ENCODE measurements at places on chromosomes 13 and 19.

GRCh38 chr13:53285896-53286430 is 257.4 kb downstream of the OLFM4 start:
- DNase-seq = no peak

DNA sequence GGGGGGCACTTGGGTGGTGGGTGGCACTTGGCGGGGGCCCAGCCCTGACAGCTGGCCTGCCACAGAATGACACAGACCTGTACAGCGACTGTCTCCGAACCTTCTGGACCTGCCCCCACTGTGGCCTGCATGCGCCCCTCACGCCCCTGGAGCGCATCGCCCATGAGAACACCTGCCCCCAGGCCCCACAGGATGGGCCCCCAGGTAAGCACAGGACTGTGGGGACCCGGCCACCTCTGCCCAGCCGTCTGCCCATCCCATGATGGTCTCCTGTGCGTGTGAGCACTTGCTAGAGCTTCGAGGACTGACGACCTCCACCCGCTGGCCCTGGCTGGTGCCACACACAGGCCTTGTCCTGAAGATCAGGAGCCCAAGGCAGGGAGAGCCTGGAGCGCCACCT is 32.0 kb downstream of the DHX34 start:
- DNase-seq = no peak

DNA sequence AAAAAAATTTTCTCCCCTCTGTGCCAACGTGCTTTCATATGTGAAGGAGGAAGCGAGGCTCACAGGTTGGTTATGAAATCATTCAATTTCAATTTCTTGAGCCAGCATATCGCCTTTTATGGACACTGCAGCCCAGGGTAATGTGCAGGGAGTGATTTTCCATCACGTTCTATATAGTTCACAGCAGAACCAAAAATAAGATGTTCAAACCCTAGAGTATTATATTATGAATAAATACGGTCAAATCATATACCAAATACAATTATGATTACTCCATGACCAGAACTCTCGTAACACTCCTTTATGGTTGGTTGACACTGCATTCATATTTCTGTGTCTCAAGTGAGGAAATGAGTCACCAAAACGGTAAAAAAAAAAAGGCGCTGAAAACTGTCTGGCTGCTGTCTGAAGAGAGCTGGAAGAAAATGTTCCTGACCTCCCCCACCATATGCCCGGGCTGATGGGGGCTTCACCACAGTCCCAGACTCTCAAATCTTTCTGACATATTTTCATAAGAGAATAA is 75.8 kb upstream of the UBAC2 start:
- no peak for DNase-seq

DNA sequence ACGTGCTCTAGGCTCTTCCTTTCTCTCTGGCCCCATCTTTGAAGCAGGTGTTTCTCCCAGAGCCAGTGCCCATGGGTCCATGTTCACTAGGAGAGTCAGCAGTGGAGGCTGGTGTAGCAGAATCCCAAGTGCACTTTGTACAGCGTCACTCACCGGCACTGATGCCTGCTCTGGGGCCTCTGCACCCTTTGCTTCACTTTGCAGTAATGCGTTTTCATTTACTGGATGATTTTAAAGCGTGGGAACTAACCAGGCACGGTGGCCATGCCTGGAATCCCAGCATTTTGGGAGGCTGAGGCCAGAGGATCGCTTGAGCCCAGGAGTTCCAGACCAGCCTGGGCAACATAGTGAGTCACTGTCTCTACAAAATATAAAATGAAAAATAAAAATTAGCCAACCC is 30.7 kb downstream of the SLC25A42 start:
- no peak for DNase-seq

- DNase-seq = no peak
Observed at GRCh38 chr13:63873936-63874335, 2458.3 kb upstream of the PCDH20 start.

- no peak for DNase-seq
Observed at GRCh38 chr13:78087966-78088678, 169.5 kb upstream of the EDNRB start.

- no peak for DNase-seq
Observed at GRCh38 chr19:43437712-43438111, 23.0 kb downstream of the TEX101 start.

DNA sequence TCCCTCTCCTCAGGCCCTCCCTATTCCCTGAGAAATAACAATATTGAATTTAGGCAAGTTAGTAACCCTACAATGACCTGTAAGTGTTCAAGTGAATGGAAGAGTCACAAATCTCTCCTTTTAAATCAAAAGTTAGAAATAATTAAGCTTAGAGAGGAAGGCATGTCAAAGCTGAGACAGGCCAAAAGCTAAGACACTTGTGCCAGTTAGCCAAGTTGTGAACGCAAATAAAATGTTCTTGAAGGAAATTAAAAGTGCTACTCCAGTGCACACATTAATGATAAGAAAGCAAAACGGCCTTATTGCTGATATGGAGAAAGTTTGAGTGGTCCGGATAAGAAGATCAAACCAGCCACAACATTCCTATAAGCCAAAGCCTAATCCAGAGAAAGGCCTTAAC is 120.9 kb downstream of the RBM26 start:
- DNase-seq = no peak

- no peak for DNase-seq
Observed at GRCh38 chr13:78759704-78760103, 100.7 kb upstream of the OBI1 start.

- DNase-seq = no peak
Observed at GRCh38 chr19:4354897-4355296, 11.5 kb downstream of the MPND start.

DNA sequence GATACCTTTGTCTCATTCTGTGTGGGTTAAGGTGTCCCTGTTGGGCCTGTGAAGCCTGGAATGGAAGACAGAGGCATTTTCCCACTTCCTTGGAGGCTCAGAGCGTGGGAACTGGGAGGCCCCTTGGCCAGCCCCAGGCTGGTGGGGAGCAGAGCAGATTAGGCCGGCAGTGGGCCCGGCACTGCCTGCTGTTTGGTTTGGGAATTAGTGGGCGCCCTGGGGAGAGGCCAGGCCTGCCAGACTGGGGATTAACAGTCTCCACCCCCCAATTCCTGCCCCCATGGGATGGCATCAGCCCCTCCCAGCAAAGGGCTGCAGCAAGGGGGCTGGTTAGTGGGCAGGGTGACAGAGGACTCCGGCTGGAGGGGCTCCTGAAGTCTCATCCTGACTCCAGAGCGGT is 3.1 kb upstream of the BEST2 start:
- DNase-seq = no peak

GRCh38 chr13:112392719-112393118 is 16.6 kb downstream of the SPACA7 start:
- no peak for DNase-seq

- no peak for DNase-seq
Observed at GRCh38 chr13:23744315-23744714, 144.9 kb downstream of the MIPEP start.

GRCh38 chr13:31875134-31875533 is 135.8 kb downstream of the RXFP2 start:
- no peak for DNase-seq

DNA sequence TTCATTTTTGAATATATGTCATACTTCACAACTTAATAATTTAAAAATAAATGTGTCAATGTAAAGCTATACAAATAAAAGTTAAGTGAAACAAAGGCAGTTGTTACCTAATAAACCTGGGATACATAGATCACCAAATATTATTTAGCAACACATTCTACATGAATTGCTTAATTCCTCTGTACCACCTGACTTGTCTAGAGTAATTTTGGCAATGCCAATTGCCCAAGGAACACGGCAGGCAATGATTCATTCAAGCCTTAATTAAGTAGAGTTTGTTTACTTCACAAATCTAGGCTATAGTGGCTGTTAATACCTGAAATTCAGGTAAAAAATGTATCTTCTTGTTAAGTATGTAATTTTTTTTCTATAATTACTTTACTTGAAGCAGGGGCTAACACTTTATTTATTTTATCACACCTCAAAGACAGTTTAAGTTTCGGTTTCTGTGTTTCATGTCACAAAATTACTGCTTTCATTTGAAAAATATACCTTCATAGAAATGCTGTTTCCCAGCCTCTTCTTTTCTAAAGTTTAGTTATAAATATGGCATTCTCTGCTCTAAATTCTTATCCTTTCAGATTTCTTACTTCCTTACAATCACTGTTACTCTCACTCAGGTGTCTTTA is 705.7 kb downstream of the SLITRK5 start:
- no peak for DNase-seq

GRCh38 chr13:46995874-46996273 is 99.0 kb upstream of the HTR2A start:
- DNase-seq = no peak

DNA sequence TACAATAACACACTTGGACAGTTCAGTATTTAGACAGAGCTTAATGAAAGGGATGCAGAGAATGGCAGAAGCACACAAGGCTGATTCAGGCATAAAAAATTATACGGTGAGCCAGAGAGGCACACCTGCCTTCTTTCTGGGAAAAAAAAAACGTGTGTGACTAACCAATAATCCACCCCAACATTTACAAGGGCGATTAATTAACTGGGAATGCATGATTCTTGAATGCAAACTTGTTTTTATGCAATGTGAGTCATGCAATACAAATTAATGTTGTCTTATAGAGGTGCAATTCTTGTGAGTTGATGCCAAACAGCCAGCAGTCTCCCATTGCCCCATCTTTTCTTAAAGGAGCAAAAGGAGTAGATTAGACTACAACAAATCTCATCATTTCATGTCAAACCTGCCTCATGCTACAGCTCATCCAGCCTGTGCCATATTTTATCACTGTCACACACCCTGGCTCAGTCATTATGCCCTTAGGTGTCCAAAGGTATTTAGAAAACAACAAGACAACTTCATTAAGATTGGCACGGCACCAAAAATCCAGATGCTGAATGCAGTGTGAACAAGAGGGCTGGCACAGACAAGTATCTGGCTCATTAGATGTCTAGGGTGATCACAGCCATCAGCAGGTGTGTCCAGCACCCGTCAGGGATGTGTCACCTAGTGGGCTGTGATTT is 721.1 kb downstream of the EFNB2 start:
- DNase-seq = no peak

- DNase-seq = no peak
Observed at GRCh38 chr13:69274231-69274630, 833.4 kb upstream of the ATXN8OS start.

GRCh38 chr13:100899720-100900316 is 225.2 kb upstream of the TMTC4 start:
- DNase-seq = no peak

Measured in NCI-H524 (cell line).